Stimulated activated CD4-positive, alpha-beta T cell treated with anti-CD3 and anti-CD28 coated beads, Interleukin-12 subunit alpha, Interleukin-12 subunit beta, amount 100 ng/mL, for 24 hours (primary cell): ENCODE measurements at places on chromosomes 5 and 9.

DNA sequence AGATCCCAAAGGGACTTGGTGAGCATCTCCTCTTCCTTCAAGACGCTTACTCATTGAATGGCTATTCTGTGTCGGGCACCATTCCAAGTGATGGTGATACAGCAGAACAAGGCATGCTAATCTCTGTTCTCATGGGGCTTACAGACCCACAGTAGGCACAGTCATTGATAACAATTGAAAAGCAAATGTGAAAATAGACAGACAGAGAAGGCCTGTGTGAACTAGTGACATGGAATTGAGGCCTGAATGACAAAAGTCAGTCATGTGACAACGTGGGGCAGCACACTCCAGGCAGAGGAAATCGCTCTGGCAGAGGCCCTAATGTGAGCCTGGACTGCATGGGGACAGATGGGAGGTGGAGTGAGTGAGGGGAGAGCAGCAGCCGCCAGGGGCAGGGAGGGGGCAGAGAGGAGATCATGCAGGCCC, 70.7 kb upstream of the CPLX2 start:
- DNase-seq, result no peak

DNA sequence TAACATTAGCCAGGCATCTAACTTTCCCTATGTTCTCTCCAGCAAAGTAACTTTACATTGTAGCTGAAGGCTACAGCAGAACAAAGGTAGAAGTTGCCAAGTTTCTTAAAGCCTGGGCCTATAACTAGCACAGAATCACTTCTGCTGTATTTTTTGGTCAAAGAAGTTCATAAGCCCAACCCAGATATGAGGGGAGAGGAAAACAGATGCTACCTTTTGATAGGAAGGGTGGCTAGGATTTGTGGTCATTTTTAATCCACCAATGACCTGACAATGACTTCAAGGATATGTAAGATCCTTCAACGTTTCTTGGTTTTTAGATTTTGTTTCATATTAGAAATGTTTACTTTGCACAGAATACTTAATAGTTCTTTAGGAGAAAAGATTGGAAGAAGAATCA, 64.2 kb upstream of the RANBP3L start:
- no peak for DNase-seq

DNA sequence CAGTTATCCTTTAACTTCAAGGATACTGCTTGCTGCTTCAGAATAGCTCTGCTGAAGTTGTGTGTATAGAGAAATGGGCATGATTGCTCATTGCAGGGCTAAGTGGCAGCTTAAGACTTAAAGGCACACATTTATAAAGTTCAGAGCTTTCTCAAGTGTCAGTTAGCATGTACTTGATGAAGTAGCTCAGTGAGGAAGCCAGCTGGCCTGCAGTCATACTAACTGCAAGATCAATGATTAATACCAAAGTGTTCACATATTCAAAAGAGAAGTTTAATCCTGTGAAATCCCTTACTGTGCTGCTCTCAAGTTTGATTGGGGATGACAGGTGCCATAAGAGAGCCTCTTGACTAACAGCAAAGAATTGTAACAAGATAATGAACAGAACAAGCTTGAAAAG, 483.4 kb upstream of the NUDT12 start:
- DNase-seq, result no peak

DNA sequence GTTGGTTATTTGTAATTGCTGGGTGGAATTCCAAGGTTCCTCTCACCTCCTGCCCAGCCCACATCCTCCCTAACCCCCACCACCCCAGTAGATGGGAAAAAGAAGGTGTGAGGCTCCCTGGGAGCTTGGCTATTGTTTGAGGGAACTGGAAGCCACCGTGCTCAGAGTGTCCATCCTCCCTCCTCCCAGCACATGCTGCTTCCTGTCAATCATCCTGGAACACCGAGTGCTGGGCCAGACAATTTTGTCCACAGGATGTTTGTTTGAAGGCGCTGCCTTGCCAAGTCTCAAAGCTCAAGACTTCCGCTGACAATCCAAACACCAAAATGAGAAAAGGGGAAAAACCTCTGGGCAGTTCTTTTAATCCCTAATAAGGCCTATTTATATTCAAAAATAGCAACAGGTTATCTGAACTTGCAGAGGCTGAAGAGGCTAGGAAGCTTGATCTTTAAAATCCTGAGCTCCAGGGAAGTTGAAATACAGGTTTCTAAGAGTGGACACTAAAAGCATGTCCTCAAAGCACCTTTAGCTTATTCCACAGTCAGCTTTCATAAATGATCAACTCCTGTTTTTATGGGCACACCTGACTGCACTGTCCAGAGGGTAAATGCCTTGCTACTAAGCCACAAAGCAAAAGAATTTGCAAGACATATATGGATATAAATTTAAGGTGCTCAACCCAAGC, 286.7 kb downstream of the NFIB start:
- DNase-seq, result no peak
